ENCODE measurements at places on chromosomes 4 and X.

DNA sequence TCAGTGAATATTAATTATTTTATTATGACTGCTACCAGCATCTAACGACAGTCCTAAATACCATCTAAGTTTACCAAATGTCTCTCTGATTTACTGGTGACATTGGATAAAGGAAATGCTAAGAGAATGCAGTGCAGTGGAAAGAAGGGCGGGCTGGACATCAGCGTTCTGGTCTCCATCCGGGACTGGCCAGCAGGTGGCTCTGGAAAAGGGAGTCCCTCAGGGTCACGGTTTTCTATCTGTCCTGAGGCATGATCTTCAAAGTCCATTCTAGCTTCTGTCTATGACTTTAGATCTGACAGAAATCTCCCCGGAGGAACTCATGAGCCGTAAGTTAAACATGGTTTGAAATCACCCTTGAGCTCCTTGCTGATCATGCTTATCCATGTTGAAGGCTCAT, 3.3 kb downstream of the TRIM2 start:
- DNase-seq = no peak

- DNase-seq = no peak
These were observed 3.7 kb downstream of the MAB21L2 start for GRCh38 chr4:150585611-150586010.

DNA sequence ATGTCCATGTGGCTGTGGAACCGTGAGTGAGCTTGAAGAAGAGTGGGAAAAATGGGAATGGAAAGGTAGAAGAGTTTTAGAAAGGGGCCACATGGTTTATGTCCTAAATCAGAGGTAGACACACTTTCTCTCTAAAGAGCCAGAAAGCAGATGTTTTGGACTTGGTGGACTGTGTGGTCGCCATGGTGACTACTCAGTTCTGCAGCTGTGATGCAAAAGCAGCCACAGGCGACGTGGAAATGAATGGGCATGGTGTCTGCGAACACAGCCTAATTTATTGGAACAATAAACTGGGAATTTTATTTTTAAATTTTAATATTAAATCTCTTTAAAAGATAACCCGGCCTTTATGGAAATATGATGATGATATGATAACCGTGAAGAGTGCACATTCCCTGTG, 386.0 kb upstream of the FAT1 start:
- DNase-seq = no peak

DNA sequence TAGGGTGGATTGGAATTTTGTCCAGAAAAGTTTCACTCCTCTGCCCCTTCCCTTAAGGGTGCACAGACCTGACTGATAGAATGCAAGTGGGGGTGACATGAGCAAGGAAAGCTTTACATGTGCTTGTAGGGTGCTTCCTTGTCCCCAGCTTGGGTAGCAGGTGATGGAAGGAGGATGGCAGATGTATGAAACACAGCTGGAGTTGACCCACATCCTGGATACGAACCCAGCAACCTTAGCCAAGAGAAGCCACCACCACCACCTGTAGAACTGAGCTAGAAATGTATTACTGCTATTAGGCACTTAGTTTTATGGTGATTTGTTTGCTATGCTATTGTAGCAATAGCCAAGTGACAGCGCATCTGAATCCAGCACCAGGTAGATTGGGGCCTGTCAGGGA, 227.4 kb downstream of the HS3ST1 start:
- no peak for DNase-seq

DNA sequence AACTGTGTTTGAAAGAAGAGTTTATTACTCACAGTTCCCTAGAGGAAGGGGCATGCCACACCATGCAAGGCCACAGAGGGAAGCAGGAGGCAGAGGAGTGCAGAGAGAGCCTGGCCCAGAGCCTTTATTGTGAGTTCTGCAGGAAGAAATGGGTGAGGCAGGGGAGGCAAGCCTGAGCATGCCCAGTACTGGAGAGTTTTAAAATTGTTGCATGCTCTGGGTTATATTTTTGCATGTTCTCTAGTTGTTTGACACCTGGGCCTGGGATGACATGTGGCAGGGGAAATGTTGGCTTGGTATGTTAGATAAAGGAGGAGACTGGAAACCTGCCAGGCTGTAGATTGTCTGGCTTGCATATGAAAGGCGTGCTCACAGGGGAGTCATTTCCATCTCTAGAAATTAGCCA, 19.7 kb upstream of the CRMP1 start:
- DNase-seq = no peak
